KBM-7 (cell line): ENCODE measurements at places on chromosomes 2 and 18.

DNA sequence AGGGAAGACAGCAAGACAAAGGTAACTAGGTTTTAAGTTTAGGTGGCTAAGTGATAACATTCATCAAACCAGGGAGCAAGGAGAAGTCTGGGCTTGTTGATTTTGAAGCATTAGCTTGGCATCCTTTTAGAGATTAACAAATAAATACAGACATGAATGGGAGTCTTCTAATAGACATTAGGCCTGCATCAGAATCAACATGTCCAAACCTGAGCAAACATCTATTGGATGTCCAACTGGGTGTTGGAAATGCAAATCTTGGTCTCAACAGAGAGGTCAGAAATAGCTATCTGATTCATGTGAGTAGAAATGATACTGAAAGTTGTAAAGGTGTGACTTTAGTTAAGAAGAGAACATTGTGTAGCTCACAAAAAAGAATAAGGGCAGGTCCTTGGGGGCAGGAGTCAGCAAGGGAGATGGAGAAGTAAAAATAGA is 85.5 kb upstream of the RND3 start:
- no peak for DNase-seq

DNA sequence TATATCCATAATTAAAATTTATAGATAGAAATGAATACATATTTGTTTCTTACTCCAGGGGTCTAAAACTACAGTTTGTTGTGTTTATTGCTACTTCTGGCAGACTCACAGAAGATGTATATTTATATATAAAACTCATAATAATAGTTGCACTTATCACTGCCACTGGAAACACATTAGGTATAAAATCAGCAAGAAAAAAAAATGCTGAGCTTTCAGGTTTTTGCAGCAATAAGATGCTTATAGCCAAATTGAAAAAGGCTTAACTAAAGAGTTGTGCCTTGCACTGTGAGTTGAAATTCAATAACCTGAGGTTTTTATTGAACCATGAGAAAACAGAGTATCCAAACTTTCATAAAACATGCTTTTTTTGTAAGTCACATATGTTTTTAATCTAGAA is 623.9 kb upstream of the CRIM1 start:
- DNase-seq: no peak

DNA sequence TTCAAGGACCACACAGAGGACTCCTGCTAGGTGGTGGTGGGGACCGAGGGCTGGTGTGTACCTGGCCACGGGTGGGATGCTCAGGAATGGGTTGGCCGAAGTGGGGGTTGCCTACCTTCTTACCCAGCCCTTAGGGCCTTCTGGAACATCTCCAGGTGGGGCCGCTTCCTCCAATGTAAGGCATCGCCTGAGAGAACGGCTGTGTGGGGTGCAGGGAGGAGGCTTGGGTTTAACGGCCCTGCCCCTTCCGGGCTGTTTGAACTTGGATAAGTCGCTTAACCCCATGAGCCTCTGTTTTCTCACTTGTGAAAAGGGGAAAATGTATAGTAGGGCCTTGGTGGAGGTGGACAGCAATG is 35.0 kb downstream of the EMILIN2 start:
- DNase-seq: no peak

- no peak for DNase-seq
These were observed 51.7 kb downstream of the SOS1 start for GRCh38 chr2:39069136-39069515.

GRCh38 chr18:26516964-26517363 is 31.4 kb downstream of the KCTD1 start:
- DNase-seq: no peak

DNA sequence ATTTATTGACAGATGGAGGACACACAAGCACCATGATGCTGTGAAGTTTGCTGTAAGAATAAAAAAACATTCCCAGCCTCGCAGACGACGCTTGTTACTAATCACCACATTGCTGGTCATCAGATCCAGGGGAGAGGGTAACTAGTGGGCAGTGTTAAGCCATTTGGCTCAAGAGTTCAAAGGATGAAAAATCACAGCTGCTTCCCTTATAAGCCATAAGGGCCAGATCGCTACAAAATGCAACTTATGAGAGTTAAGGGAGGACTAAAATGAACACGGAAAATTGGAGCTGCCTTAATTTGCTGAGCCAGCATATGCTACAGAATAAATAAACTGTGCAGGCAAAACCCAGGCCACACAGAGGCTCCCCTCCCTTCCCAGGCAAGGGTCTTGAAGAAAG is 522.6 kb downstream of the TDRD15 start:
- DNase-seq: no peak

DNA sequence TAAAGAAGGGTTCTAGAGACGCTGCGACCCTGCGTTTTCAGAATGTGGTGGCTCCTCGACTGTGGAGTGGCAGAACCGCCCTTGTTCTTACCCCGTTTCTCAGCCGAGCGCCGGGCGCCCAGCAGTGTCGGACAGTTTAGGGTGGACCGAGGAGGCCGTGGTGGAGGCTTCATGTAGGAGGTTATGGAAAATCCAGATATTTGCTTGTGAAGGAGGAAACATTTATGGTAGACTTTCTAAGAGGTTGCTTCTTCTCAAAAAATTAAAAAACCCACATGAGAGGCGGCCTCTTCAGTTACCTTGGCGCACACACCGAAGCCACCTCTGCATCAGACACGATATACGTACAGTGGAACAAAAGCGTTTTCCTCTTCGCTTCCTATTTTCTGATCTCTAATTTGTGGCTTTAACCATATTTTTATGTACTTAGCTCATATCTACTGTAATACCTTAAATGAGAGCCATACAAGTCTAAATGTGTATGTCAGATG is 120.8 kb downstream of the NFATC1 start:
- no peak for DNase-seq

DNA sequence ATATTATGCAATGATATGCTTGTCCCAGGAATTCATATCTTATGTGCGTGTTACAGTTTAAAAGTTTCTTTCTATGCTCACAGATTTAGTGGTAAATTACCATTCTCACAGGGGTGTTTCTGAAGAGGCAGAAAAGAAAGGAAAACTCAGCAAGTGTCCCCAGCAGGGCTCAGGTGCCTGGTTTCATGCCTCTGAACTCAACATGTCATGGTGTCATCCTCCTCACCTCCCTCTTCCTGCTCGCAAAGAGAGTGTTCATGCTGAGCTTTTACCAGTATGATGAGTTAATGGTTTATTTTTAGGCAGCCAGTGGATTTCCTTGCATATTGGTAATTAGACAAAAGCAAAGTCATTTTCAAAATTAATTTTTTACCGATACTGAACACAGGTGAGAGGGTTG is 492.9 kb upstream of the ZEB2 start:
- no peak for DNase-seq
